ENCODE measurements at places on chromosomes 16 and 17. TPM values are rescaled to one million over a fixed set of nuclear protein-coding genes. Genes with fewer than 3 reads are reported as not detected.
A peak's percentile ranks its signal among the peaks of the same experiment; 100 is the strongest.

DNA sequence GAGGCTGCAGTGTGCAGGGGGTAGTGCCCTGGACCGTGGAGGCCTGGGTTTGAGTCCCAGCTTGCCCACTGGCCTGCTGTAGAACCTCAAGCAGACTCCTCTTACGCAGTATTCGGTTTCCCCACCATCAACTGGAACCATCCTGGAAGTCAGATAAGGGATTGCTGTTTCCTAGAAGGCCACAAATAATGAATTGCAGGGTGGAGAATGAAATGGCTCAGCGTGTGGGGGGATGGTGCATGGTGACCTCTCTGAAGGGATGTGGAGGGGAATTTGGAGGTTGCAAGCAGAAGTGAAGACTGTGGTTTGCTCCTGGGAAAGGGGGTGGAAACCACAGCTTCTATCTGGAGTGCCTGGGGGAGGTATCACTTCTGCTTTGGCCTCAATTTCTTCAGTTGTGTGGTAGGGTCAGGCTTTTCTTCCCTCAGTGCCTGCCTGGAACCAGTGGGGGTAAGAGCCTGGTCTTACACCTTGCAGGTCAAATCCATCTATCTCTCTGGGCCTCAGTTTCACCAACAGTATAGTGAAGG, 1.7 kb downstream of the ADGRG5 start:
- DNase-seq = no peak

DNA sequence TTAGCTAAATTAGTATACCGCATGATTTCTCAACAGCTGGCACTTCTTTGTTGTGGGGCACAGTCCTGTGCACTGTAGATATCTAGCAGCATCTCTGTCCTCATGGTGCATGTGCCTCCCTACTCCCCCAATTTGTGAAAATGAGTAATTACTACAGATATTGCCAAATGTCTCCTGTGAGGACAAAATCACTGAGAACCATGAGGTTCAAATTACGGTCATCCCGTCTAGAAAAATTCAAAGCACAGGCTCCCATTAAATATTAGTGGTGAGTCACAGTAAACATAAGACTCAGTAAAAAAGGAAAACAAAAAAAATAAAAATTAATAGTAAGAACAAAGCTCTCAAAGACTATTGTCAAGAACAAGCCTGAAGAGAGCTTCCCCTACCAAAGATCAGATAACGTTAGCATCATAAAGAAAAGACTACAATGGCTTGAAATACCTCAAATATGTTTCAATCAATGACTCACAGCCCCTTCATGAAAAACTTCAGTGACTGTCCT, 57.8 kb downstream of the STH start:
- peak; percentile 74 for DNase-seq

DNA sequence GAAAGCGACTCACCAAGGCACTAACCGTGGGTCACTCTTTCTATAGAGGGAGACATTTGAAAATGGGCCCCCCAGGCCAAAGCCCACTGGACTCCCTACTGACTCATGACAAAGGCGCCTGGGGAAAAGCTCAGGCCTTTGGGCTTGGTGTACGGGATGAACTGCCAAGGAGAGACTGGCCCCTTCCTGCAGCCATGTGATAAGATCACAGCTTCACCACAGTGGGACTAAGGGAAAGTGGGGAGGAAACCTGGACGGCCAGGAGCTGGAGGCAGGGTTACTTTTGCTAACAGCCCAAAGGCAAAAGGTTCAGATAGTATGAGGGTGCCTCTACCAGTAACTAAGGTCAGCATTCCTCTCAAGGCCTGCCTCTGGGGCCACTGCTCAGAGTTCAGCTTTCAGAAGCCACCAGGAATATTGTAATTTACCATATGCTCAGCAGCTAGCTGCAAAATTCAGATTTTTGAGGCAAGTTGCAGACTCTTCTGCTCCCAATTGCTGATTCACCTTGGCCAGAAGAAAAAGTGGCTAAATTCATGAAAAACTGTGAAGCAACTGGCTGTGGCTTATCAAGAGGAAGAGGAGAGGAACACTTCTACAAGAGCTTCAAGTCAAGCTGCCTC, 37.1 kb upstream of the SLC25A19 start:
- no peak for DNase-seq

GRCh38 chr17:81045590-81046095, 10.7 kb downstream of the BAIAP2 start:
- DNase-seq = no peak

DNA sequence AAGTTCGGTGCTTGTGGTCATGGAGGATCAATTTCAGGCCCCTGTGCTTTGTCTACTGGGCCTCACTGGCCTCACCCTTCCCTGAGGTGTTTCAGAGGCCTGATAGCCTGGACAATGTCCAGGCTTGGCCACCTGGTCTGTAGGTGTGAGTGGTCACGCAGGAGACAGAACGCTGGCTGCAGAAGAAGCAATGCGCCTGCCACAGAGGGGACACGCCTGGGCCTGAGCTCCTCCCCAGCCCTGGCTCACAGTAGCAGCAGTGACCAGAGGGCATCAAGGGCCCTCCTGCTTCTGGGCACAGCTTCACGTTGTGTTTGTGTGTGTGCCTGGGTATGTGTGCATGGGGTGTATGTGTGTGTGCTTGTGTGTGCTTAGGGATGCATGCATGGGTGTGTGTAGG, 1.9 kb upstream of the PITPNM3 start:
- DNase-seq = no peak

- DNase-seq = no peak
Measured at GRCh38 chr17:70158591-70158990, 10.7 kb upstream of the KCNJ2 start.

- DNase-seq = no peak
Measured at GRCh38 chr16:86436466-86437185, 73.7 kb upstream of the FOXF1 start.

DNA sequence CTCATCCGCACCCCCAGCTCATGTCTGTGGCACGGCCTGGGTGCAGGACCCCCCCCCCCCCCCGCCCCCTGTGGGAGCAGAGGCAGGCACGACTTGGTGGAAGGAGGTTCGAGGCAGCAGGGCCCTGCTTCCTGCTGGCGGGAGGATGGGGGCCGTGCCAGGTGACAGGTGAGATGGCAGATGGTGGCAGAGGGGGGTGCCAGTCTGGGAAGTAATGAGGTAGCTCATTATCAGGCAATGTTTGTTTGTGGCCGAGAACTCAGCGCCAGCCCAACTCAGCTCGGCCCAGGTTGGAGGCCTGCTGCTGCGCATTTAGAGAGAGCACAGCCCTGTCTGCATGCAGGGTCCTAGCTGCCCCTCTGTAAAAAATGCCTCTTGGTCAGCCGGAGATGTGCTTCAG, 40.1 kb upstream of the JPH3 start:
- DNase-seq = no peak

- no peak for DNase-seq
Measured at GRCh38 chr17:74157366-74157765, 46.1 kb upstream of the RPL38 start.

GRCh38 chr16:55155815-55156214, 168.2 kb upstream of the IRX6 start:
- no peak for DNase-seq

- DNase-seq = peak; percentile 36
Measured at GRCh38 chr17:77842528-77843147, 115.9 kb upstream of the TNRC6C start.

GRCh38 chr16:75566040-75566757, at the start of gene GABARAPL2:
TSS of gene GABARAPL2 (plus strand) at chr16:75566379. CDS start at chr16:75566487, 108 bp downstream.
- peak; percentile 70 for DNase-seq

GRCh38 chr16:29959293-29959692, 2.6 kb upstream of the TMEM219 start:
- DNase-seq = no peak

GRCh38 chr16:27433636-27434035, 31.7 kb downstream of the IL21R start:
- no peak for DNase-seq

- DNase-seq = no peak
Measured at GRCh38 chr17:54536306-54536705, 364.3 kb upstream of the TOM1L1 start.

MRPL12 gene
- polyA plus RNA-seq = 129 TPM

ZG16 gene
- not detected for polyA plus RNA-seq

LRRC37A2 gene
- 3.0 TPM for polyA plus RNA-seq

NT5C gene
- polyA plus RNA-seq = 37.9 TPM

ZP2 gene
- polyA plus RNA-seq = not detected

CCL14 gene
- not detected for polyA plus RNA-seq

CD300LB gene
- polyA plus RNA-seq = not detected
